ENCODE measurements at places on chromosomes 5 and 9.

DNA sequence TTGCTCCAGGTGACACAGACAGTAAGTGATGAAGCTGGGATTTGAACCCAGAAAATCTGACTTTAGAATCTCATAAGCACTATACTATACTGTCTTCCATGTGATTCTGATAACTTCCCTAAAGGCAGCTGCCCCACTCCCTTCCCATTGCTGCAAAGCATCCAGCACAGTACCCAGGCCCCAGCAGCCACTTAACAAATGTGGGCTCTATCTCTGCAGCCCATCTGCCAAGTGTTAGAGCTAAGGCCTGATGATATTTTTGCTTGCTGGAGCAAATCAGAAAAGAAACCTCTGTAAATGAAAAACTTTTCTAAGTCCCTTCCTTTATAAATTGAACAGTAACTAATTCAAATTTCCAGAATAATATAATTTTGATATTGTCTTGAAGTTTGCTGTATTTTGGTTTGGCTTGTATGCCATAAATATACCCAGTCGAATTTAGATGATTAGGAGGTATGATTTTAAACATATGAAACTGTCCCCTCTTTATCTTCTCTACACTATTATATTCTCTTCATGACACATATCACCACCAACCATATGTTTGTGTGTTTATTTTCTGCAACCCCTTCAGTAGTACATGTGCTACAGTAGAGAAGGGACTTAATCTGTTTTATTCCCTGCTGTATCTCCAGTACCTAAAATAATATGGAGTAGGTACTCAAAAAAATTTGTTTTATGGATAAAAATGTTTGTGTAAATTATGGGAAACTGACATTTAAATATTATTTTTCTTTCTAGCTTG lies 63.8 kb downstream of the SMIM15 start:
- no peak for DNase-seq

GRCh38 chr5:172005708-172006320 lies 624 bp downstream of the FBXW11 start:
- DNase-seq: no peak

GRCh38 chr5:34889394-34889793 lies 25.9 kb downstream of the RAD1 start:
- no peak for DNase-seq

- DNase-seq: no peak
These were observed 262.5 kb upstream of the C9orf72 start for GRCh38 chr9:27835746-27836145.
